Stimulated activated CD4-positive, alpha-beta T cell treated with anti-CD3 and anti-CD28 coated beads, Interleukin-15, amount 100 ng/mL, for 1 hour (primary cell): ENCODE measurements at places on chromosomes 3 and 15.

DNA sequence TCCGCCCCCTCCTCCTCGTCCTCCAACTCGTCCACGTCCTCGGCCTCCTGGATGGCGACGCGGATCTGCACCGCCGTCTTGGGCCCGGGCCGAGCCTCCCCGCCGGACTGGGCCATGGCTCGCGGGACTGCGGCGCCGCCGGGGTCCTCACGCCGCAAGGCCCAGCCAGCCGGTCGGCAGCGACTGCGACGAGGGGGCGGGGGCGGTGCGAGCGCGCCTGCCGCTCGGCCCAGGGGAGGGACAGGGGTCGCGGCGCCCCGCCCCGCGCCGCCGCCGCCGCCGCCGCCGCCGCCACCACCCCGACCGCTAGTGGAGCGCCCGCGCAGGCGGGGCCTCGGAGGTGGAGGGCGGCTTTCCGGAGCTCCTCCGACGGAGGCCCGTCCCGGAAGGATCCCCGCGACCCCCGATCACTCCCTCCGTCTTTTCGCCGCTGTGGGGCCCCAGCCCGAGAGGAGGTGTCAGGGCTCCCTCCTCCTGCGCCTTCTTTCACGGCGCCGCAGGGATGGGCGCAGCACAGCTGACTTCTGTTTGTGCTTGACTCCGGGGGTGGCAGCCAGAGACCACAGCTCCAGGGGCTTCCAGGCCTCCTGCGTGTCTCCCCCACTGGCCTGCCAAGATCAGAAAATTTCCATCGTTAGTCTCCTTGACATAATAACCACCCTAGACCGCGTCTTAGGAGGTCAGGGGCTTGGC, at the start of gene LARP6:
Gene LARP6 (minus strand): TSS at position 185 of the 693 bp plus-strand sequence. CDS start 69 bp downstream, at position 116.
- DNase-seq = peak; percentile 30

- DNase-seq = no peak
Observed at GRCh38 chr3:40477666-40478065, 744 bp downstream of the ZNF619 start.

- DNase-seq = no peak
Observed at GRCh38 chr3:130426206-130426605, 80.7 kb downstream of the COL6A5 start.

- no peak for DNase-seq
Observed at GRCh38 chr3:15342246-15342645, 9.9 kb upstream of the SH3BP5 start.

DNA sequence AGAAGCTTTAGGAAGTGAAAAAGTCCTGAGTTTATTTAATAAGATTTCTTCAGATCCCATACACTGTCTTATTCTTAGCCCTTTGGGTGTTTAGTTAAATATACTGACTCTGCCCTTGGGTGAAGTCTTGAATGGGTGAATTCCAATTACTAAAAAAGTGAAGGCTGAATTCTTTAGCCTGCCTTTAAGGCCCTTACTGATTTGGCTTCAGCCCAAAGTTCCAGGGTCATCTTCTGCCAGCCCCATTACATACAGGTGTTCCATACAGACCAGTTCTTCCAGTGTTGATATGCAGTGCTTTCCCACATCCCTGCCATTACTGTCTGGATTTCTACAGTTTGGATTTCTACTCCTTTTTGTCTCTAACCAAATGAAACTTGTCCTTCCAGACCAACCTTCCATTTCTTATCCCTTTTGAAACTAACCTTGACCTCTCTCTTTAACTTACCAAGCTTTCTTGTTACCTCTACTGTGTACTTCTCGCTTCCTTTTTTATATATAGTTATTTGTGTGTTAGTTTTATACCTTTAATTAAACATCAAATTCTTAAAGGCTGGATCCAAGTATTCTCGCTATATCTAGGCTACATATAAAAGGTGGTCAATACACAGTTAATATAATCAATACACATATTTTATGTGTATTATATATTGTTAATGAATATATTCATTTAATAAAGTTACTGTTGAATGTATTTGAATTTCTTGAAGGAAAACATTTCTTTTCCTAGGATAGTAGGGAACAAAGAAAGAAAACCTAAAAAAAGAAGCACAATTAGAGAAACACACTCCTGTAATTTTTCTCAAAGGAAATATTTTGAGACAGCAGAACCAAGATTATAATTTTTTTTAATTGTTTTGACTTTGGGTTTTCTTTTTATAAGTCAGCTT, 15.0 kb downstream of the MBNL1 start:
- no peak for DNase-seq

- DNase-seq = no peak
Observed at GRCh38 chr3:24843955-24844354, 349.3 kb upstream of the THRB start.

- DNase-seq = no peak
Observed at GRCh38 chr3:126197854-126198584, 17.6 kb upstream of the ALDH1L1 start.

GRCh38 chr3:139811331-139811730, 123.7 kb upstream of the CLSTN2 start:
- DNase-seq = no peak

DNA sequence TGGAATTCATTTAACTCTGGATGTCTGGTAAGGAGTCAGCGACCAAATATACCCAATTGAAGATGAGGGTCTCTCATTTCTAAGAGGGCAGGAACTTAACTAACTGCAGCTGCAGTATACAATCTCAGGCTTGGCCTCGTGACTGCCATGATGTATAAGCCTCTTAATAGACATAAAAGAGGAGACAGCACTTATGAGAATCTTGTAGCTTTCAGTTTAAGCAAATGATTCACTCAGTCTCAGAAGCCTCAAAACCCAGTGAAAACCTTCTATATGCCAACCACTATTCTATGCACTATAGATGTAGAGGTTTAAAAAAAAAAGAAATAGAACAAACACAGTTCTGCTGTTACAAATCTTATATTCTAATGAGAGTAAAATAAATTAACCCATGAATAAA, 513.9 kb downstream of the TBL1XR1 start:
- DNase-seq = no peak

DNA sequence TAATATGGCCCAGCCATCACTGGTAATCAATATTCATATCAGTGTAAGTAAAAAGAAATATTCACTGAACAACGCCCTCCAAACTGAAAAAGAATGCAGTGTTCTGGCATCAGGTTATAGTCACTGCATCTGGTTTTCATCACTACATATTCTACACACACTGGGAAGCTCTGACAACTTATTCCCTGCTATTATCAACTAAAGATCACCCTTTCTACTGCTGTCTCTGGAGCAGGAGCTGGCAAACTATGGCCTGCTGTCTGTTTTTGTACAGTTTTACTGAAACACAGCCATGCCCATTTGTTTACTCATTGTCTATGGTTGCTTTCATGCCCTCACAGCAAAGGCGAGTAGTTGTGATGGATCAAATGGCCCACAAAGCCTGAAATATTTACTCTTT, 35.3 kb downstream of the TUBGCP4 start:
- DNase-seq = no peak

- no peak for DNase-seq
Observed at GRCh38 chr3:181493423-181493822, 218.3 kb upstream of the SOX2 start.

GRCh38 chr15:65405791-65406423, 16.8 kb downstream of the IGDCC4 start:
- no peak for DNase-seq

DNA sequence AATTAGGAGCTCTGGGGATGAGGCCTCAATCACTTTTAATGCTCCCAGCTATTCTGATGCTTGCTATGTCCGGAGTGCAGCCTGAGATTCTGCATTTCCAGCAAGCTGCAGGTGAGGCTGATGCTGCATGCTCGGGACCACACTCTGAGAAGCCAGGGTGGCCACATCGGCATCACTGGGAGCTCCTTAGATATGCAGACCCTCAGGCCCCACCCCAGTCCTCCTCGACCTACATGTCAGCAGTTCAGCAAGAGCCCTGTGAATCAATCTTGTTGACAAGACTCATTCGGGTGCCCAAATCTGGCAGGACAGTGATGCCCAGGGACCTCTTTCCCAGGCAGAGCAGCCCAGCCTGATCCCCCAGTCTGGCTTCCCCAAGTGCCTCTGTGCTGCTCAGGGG, 44.1 kb upstream of the LCTL start:
- no peak for DNase-seq

DNA sequence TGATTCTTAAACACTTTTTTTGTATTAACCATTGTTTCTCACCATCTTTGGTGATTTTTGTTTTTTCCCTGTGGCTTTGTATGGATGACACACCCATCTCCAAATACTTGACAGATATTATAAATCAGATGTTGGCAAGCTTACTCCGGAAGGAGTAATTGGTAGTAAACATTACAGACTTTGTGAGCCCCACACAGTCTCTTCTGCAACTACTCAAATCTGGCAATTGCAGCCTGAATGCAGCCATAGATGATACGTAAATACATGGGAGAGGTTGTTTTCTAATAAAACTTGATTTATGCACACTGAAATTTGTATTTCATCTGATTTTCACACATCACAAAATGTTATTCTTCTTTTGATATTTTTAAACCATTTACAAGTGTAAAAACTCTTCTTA, 331.5 kb downstream of the ARPP21 start:
- DNase-seq = no peak

DNA sequence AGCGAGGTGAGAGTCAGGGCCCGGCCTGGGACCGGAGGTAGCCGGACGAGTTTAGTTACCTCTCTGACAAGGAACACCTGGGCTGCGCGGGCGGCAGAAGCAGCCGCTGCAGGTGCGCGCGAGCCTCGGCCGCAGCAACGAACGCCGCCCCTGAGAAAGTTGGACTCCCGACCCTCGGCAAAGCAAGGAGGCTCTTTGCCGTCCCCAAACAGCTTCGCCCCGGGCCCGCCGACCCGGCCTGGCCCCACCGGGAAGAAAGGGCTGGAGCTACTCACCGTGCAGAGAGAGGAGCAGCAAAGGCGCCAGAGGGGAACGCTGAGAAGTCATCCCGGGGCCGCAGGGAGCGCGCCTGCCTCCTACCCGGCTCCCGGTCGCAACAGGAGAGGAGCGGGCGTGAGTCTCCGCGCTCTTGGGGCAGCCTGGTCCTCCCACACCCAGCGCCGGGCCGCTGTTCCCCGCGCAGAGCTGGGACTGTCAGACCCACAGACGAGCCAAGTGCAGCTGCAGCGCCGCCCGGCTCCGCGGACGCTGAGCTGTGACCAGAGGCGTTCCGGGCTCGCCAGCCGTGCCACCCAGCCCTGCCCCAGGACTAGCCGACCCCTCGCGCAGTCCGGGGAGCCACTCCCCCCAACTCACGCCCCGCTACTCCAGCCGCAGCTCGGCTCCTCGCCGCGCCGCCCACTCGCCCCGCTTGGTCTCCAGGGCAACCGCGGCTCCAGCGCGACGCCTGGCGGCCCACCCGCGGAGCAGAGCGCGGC, at the start of gene IGSF11:
Gene IGSF11 (minus strand): TSS at position 591 of the 758 bp plus-strand sequence. CDS start 264 bp downstream, at position 327.
- peak; percentile 27 for DNase-seq

GRCh38 chr3:140736863-140737460, 59.1 kb downstream of the TRIM42 start:
- no peak for DNase-seq

DNA sequence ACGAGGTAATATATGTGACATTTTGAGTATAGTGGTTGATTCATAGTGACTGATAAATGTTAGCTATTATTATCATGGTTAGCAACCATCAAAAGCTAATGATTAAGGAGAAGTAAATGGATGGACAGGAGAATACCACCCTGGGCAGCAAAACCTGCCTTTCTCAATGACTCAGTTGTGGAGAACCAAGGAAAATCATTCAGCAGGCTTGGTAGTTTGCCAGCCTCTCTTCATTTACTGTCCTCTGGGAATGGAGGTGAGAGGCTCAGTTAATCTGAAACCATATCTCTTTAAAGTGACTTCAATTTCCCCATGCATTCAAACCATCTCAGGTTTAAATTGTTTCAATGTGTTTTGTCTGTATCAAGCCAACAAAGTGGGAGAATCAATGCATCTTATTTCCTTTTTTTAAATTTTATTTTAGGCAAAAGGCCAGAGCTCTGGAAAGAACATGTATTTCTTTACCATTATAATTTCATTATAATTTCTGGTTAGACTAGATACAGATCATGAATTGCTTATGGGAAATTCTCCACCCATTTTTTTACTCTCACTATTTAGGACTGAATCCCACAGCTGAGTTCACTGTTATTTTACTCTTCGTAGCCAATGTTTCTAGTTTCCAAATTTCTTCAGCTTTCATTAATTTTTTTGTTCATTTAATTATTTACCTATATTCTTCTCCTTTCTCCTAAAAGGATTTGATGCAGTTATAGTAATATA, 2.7 kb downstream of the TM4SF18 start:
- DNase-seq = no peak

DNA sequence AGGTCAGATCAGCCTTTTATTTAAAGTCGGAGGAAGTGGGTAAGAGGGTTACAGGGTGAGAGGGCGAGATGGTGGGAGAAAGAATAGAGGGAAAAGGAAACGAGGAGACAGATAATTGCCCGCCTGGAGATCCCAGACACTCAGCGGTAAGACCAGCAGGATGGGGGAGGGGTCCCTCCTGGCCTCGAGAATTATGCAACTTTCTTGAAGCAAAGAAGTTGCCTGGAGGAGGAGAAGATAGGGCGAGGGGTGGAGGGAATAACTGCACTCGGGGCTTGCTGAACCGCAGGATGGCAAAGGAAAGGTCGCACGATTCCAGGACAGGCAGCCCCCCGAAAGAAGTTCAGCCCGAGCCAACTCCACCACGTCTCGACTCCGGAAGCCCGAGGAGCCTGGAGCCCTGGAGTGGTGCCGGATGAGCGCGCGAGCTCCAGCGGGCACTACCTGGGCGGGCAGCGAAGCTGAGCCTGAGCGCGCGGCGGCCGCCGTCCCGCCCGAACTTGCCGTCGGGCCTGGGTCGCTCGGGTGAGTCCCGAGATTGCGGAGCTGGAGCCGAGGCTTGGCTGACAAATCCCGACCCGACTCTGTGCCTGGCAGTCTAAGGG, 402 bp downstream of the WWTR1 start:
- no peak for DNase-seq

GRCh38 chr3:72520690-72521308, 327.4 kb downstream of the SHQ1 start:
- no peak for DNase-seq

- no peak for DNase-seq
Observed at GRCh38 chr3:22318325-22318724, 567.3 kb upstream of the ZNF385D start.

DNA sequence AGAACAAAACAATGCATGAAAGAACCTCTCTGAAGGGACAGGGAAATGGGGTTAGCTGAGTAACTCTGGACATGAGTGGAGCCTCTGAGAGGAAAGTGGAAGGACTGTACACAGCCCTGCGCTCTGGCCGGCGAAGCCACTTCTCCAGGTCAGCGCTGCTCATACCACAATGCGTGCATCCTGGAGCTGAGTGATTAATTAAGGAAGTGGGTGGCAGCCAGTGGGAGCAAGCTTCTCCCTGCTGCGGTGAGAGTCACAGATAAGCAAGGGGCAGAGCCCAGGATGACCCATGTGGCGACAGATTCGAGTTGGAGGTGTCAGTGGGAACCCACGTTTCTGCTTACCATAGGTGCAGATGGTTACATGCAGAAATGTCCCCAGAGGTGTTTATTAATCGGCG, 48.0 kb downstream of the KLF15 start:
- no peak for DNase-seq

GRCh38 chr15:87623832-87624231, 632.7 kb downstream of the NTRK3 start:
- DNase-seq = no peak
